ENCODE measurements at places on chromosomes 1 and 21.

GRCh38 chr1:238153939-238154338 is 263.2 kb upstream of the ZP4 start:
- H3K27ac ChIP-seq: no peak overlapping the region
- no peak overlapping the region for H3K4me3 ChIP-seq
- no peaks in the 10 kb centered on the region for H3K27me3 ChIP-seq

GRCh38 chr1:4396551-4396950 is 257.9 kb upstream of the AJAP1 start:
- no peaks in the 10 kb centered on the region for H3K36me3 ChIP-seq
- no peak overlapping the region for H3K27ac ChIP-seq
- no peaks in the 10 kb centered on the region for H3K4me1 ChIP-seq

DNA sequence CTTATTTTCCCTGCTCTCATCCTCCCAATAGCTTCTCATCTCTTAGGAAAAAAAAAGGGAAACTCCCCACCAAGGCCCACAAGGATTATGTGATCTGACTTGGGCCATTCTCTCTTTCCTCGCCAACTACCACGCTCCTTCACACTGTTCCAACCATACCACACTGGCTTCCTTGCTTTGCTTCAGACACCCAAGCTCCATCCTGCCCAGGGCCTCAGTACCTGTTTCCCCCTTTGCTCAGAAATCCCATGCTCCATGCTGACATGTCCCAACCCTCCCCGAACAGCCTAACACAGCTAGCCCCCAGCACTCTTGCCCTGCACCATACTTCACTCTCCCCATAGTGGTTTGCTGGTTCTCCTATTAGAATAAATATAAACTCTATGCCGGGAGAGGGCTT is 39.2 kb downstream of the MAB21L3 start:
- no peaks in the 10 kb centered on the region for H3K36me3 ChIP-seq
- peak; percentile 12 for DNase-seq
- H3K27ac ChIP-seq: no peak overlapping the region
- no peaks in the 10 kb centered on the region for H3K27me3 ChIP-seq
- H3K4me3 ChIP-seq: no peak overlapping the region
- H3K4me1 ChIP-seq: peaks cover 6% of the 10 kb centered on the region

DNA sequence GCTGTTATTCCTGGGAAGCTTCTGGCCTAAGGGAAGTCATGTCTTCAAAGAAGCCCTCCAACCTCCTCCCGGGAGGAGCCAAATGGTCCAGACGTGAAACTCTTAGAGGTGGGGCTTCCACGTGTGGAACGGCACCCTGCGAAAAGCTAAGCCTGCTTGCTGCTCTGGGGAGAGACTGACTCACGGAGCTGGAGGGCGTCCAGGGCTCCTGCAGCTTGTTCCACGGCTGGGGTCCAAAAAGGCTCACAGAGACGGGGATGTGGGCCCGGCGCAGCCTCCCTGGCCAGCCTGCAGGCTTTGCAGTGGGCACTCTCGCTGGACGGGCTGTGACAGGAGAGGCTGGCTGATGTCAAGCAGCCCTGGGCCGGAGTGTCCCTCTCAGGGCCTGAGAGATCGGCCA is 105.1 kb downstream of the COLGALT2 start:
- H3K27me3 ChIP-seq: no peaks in the 10 kb centered on the region
- no peak overlapping the region for H3K27ac ChIP-seq
- H3K36me3 ChIP-seq: no peaks in the 10 kb centered on the region
- no peak overlapping the region for H3K4me3 ChIP-seq
- H3K4me1 ChIP-seq: no peaks in the 10 kb centered on the region

DNA sequence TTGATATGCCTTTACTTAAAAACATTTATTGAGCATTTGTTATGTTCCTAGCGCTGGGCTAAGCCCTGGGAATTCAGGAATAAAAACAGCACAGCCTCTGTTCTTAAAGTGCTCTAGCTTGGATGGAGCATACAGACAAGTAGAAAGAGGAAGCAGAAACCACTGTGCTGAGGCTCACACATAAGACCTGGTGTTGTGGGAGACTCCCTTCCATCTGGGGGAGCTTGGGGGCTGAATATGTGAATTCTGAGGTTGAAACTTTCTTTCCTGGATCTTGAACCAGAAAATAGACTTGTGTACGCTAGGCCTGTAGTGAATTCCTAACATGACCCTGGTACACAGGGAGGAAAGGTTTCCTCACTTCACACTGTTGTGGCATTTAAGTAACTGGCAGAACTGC is 209.9 kb downstream of the ZNF326 start:
- no peaks in the 10 kb centered on the region for H3K36me3 ChIP-seq
- H3K27ac ChIP-seq: no peak overlapping the region

DNA sequence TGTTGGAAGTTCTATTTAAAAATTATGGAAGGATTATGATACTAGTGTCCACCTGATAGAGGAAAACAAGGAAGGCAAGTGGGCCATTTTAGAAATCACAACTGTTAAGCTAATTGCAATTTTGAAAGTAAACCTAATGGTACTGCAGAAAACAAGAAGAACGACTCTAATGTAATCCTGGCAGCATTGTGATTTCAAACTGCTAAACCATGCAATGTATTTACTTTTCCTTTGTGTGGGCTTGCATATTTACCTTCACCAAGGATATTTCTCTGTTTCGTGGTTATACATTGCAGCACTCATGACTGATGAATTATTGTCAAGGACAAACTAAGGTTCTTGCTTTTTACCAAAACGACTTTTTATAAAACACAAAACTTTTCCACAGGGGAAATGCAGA is 88.1 kb downstream of the TM2D1 start:
- H3K4me1 ChIP-seq: no peaks in the 10 kb centered on the region
- no peak overlapping the region for H3K27ac ChIP-seq
- no peaks in the 10 kb centered on the region for H3K27me3 ChIP-seq
- no peaks in the 10 kb centered on the region for H3K36me3 ChIP-seq

- no peak overlapping the region for H3K4me3 ChIP-seq
- no peak overlapping the region for H3K27ac ChIP-seq
- no peak for DNase-seq
- H3K27me3 ChIP-seq: no peaks in the 10 kb centered on the region
- H3K36me3 ChIP-seq: no peaks in the 10 kb centered on the region
These were observed 44.0 kb downstream of the MORN1 start for GRCh38 chr1:2347409-2347785.

DNA sequence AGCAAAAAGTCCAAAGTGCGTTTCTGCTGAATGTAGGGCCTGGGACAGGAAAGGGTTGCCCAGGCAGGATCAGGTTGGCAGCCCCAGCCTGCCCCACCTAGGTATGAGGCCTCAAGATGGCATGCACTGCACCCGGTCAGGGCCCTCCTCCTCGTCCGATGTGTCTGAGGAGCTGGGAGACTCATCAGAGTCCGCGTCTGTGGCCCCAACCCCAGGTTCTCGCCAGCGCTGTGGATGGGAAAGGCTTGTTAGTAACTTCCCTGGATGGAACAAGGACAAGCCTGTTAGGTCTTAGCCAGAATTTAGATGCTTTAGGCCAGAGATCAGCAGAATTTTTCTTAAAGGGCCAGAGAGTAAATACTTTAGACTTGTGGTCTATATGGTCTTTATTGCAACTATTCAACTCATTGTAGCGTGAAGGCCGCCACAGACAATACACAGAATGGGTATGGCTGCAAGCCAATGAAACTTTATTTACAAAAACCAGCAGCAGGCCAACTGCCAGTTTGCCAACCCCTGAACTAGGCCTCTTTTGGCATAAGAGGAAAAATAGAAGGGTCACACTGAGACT is 12.4 kb downstream of the PEA15 start:
- peaks cover 16% of the 10 kb centered on the region for H3K36me3 ChIP-seq
- no peaks in the 10 kb centered on the region for H3K27me3 ChIP-seq
- H3K4me1 ChIP-seq: no peaks in the 10 kb centered on the region
- H3K4me3 ChIP-seq: no peak overlapping the region

DNA sequence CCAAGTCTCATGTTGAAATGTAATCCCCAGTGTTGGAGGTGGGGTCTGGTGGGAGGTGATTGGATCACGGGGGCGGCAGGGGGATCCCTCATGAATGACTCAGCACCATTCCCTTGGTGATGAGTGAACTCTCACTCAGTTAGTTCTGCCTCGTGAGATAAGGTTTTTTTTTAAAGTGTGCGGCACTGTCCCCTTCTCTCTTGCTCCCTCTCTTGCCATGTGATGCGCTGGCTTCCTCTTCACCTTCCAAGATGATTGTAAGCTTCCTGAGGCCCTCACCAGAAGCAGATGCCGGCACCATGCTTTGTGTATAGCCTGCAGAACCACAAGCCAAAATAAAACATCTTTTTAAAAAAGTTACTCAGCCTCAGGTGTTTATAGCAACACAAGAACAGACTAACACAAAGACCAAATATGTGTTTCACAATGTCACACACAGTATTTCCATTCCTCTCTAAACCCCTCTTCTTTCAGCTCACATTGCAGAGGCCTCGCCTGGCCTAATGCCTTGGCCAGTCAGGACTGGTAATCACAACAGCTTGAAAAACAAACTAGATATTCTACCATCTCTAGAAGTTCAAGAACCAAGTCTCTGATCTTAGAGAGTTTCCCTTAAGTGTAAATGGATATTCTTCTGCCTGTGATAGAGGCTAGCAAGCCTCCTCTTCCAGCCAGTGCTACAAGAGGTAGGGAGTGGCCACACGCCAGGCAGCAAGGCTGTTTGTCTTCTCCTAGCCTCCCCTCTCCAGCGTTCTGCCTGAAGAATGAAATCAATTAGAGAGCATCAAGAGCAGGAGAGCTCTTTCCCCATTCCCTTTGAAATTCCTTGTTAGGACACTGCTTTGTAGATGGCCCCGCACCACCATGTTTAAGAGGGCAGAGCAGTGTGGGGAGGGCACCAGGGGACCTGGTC is 19.6 kb upstream of the RAP1A start:
- DNase-seq: no peak
- no peaks in the 10 kb centered on the region for H3K27me3 ChIP-seq
- H3K4me1 ChIP-seq: no peaks in the 10 kb centered on the region
- H3K36me3 ChIP-seq: no peaks in the 10 kb centered on the region
- H3K4me3 ChIP-seq: no peak overlapping the region
- H3K27ac ChIP-seq: no peak overlapping the region

GRCh38 chr21:34670220-34670961 is 1.6 kb downstream of the CLIC6 start:
- DNase-seq: peak; percentile 60
- H3K27me3 ChIP-seq: peaks cover 13% of the 10 kb centered on the region
- peak overlapping the region; percentile 63 for H3K4me3 ChIP-seq
- no peaks in the 10 kb centered on the region for H3K4me1 ChIP-seq

GRCh38 chr1:205046870-205047269 is 3.9 kb downstream of the CNTN2 start:
- no peaks in the 10 kb centered on the region for H3K4me1 ChIP-seq
- DNase-seq: no peak
- peaks cover 24% of the 10 kb centered on the region for H3K27me3 ChIP-seq
- H3K36me3 ChIP-seq: no peaks in the 10 kb centered on the region
- no peak overlapping the region for H3K27ac ChIP-seq
- H3K4me3 ChIP-seq: no peak overlapping the region

GRCh38 chr1:8348777-8349472 is 31.0 kb downstream of the SLC45A1 start:
- no peaks in the 10 kb centered on the region for H3K36me3 ChIP-seq
- H3K4me3 ChIP-seq: no peak overlapping the region
- H3K27me3 ChIP-seq: no peaks in the 10 kb centered on the region
- DNase-seq: peak; percentile 65
- H3K27ac ChIP-seq: no peak overlapping the region
- no peaks in the 10 kb centered on the region for H3K4me1 ChIP-seq

GRCh38 chr21:45850181-45850580 is 131.4 kb upstream of the COL6A1 start:
- H3K4me3 ChIP-seq: no peak overlapping the region
- DNase-seq: no peak
- H3K27me3 ChIP-seq: no peaks in the 10 kb centered on the region
- H3K27ac ChIP-seq: no peak overlapping the region
- H3K36me3 ChIP-seq: no peaks in the 10 kb centered on the region

DNA sequence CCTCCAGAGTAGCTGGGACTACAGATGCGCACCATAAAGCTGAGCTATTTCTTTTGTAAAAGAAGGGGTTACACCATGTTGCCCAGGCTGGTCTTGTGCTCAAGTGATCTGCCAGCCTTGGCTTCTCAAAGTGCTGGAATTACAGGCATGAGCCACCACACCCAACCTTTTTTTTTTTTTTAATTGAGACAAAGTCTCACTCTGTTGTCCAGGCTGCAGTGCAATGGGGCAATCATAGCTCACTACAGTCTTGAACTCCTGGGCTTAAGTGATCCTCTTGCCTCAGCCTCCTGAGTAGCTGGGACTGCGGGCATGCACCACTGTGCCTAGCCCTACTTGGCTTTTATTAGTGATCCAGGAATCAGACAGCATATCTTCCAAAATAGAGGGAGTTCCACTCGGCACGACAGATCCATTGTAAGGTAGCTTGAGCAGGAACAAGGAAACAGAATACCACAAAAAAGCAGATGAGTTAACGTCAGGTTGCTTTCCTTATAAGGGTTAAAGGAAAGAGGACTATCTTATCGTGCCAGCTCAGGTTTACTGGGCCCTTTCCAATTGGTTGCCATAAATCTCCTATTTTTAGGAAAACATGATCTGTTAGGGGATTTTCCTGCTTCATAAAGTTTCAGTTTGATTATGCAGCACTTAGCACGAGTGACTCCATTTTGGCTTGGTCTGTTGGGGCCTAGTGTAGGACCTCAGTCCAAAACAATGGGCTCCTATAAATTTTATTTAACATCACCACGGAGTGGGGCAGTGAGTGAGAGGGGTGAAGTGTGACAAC is 45.2 kb downstream of the NENF start:
- H3K27ac ChIP-seq: peak overlapping the region; percentile 69
- H3K4me3 ChIP-seq: no peak overlapping the region
- H3K36me3 ChIP-seq: no peaks in the 10 kb centered on the region
- peak; percentile 45 for DNase-seq
- H3K27me3 ChIP-seq: no peaks in the 10 kb centered on the region

GRCh38 chr1:23816906-23817305 is 8.3 kb downstream of the HMGCL start:
- no peak for DNase-seq
- H3K27me3 ChIP-seq: no peaks in the 10 kb centered on the region
- H3K27ac ChIP-seq: no peak overlapping the region
- no peaks in the 10 kb centered on the region for H3K4me1 ChIP-seq
- H3K36me3 ChIP-seq: peaks cover 11% of the 10 kb centered on the region
- H3K4me3 ChIP-seq: no peak overlapping the region

DNA sequence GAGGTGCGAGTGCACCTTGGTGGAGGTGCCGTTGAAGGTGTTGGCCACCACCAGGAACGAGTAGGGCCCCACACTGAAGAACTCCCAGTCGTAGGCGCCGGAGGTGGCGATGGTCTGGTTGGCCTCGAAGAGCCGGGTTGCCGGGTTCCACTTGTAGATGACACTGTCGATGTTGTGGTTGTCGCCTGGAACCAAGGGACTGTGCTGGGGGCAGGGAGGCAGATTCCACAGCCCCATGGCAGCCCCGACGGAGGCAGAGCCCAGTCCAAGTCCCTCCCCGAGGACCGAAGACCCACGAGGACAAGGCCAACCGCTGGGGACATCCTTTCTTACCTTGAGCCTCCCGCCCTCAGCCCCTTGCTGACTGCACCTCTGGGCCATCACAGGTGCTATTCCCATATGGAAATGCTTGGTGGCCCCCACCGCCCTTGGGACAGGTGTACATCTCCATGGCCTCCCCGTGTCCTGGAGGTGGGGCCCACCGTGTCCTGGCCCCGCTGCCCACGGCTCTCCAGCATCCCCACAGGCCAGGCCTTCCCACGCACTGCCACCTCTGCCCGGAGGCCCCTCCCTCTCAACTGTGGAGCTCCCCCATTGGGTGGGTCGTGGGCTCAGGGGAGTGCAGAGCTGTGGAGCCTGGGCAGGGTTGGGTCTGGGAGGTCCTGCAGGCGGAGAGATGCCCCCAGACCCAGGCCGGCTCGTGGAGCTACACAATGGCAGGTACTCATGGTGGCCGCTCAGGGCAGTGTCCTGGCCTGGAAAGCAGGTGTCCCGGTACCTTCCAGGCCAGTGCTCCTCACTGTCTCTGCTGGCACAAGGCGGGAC is 17.9 kb downstream of the KRTAP10-1 start:
- H3K36me3 ChIP-seq: no peaks in the 10 kb centered on the region
- H3K4me1 ChIP-seq: no peaks in the 10 kb centered on the region
- DNase-seq: no peak
- no peak overlapping the region for H3K4me3 ChIP-seq
- H3K27ac ChIP-seq: no peak overlapping the region
